Stimulated activated CD4-positive, alpha-beta T cell treated with anti-CD3 and anti-CD28 coated beads, Interleukin-4, amount 100 ng/mL, for 4 hours (primary cell): ENCODE measurements at places on chromosomes 5 and 9.

DNA sequence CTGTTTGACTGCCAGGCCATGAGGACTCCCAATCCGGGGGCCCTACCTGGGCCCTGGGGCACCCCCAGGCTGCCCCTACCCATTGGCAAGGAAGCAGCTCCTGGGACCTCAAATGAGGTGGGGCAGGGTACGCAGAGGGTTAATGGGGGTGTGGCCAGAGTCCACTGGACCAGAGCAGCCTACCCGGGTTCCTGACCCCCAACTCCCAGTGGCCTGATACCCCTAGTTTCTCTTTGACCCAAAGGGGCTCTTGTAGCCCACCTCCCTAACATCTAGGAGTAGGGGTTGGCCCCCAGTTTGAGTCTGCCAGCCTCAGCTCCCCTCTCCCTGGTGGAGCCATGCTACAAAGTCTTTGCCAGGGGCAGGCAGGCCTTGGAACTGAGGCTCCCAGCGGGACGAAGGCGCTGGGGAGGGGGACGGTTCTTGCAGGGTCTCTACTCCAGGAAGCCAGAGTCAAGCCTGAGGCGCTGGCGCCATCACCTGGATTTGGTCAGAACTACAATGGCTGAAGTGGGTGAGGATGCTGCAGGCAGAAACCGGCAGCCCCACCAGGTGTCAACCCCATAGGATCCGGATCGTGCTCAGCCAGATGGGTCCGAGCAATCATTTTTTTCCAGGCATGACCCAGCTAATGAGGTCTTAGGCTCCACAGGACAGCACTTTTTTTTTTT is 8.4 kb upstream of the CERCAM start:
- DNase-seq: peak; percentile 33

DNA sequence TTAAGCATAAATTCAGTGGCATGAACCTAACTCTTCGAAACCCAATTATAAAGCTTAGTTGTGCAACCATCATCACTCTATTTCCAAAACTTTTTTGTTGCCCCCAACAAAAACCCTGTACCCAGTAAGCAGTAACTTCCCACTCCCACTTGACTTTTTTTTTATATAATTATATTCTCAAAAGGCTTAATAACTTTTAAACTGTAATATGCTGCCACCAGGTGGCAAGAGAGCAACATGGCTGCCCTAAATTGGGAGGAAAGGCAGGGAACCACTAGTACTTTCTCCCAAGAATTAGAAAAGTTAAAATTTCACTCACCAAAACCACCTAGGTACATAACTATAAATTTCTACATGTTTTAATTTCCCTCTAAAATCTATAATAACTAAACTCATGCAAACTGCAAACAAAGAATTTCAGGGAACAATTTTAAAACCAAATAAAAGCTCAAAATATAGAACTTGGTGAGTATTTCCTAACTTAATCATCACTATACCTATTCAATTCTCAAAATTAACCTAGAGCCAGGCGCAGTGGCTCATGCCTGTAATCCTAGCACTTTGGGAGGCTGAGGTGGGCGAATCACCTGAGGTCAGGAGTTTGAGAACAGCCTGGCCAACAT is 50.2 kb upstream of the RNF38 start:
- DNase-seq: no peak

DNA sequence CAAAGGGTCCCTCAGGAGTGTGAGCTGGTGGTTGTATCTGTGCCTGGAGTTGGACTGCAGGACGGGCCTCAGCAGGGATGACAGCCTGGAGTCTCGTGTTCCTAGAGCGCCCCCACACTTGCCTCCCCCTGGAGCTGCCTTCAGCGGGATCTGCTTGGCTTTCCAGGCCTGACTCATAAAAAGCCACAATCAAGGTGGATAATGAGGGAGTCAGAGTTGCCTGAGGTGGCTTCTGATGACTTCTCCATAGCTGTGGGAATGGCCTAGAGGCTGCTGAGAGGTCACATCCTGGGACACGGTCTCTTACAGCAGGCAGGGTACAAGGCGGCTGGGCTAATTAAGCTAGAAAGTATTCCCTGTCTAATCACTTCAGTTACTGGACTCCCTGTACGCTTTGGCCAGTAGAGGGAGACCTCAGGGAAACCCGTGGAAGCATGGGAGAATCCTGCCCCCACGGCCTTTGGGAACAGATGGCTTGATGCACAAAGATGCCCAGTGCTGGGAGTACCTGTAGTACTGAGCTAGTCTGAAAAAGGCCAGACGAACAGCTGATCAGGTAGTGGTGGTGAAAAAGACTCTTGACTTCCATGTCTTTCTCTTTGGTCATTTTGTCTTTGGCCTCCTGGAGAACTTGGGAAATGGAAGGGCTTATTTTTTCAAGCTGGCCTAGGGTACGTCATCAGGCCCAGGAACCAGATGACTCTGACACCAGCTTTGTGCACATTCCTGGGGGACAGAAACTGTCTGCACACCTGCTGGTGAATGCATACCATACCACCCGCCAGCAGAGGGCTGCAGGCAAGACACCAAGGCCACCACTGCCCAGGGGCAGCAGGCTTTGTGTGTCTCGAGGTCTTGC is 16.1 kb upstream of the FRRS1L start:
- no peak for DNase-seq

- no peak for DNase-seq
Measured at GRCh38 chr9:114037249-114037648, 40.9 kb downstream of the AMBP start.

- peak; percentile 14 for DNase-seq
Measured at GRCh38 chr5:134436523-134437339, 25.1 kb upstream of the CDKN2AIPNL start.

GRCh38 chr9:131266266-131267229 is 9.8 kb downstream of the FAM78A start:
- peak; percentile 44 for DNase-seq

- DNase-seq: no peak
Measured at GRCh38 chr5:151001436-151001835, 19.0 kb upstream of the GPX3 start.

DNA sequence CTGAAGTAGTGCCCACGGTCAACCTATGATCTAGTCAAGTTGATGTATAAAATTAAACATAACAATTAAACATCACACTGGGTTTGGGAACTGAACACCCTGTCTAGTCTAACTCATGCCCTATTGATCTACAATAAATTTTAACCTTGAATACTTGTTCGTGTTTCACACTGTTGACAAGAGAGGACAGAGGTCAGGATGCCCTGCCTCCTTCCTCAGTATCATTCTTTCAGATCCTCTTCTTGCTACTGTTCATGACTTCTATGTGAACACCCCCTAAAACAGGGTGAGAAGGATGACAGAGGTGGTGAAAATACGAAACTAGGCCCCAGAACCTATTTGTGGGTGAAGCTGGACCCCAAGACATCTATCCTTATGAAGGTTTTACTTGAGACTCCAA is 8.1 kb upstream of the MAT2B start:
- DNase-seq: no peak

GRCh38 chr9:119968836-119969707 is 599.8 kb upstream of the BRINP1 start:
- peak; percentile 5 for DNase-seq

DNA sequence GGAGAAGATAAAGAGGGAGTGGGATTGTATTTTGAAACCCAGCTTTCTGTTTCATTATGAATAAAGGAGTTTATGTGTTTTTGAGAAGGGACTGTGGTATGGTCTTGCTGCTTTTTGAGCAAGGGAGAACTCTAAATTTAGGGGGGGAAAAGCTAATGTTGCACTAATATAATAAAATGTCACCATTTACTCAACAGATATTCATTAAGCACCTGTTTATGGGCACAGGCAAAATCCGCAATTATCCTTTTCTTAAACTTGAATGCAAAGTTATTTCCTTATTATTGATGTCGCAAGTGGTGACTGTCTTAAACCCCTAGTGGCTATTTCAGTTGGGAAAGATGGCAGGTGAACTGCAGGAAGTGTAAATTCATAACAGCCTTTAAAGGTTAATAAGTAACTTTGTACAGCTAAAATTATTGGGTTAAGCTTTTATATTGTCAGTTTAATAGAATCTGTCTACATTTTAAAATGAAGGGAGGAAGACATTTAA is 1.5 kb downstream of the CDC42SE2 start:
- DNase-seq: no peak

DNA sequence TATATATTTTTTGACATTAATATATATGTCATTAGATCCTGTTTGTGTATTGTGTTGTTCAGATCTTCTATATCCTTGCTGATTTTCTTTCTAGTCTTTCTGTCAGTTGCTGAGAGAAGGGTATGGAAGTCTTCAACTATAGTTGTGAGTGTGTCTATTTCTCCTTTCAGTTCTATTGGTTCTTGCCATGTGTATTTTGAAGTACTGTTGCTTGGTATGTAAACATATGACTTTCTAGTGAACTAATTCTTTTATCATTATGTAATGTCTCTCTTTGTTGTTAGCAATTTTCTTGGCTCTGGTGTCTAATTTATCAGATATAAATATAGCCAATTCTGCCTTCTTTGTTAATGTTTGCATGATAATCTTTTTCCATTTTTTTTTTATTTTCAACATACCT is 84.3 kb upstream of the CAST start:
- DNase-seq: no peak

DNA sequence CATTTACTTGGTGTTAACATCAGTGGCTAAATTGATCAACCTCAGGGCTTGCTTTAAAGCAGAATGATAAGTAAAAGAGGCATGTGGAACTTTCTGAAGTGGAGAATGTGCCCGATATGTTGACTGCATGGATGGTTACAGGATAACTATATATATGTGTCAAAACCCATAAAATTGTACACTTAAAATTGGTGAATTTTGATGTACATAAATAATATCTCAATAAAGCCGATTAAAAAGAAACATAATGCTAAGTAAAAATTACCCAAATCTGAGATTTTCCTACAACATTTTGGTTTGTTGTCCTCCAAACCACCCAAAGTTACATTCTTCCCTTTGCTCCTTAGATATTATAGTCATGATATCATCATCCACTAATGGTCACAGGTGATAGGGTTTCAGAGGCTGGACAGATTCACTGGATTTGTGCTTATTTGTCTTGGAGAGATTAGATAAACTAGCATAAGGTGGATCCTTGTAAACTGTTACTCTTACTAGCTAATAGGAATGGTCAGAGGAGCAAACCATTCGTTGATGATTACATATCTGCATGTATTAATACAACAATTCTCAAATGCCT is 119.7 kb upstream of the RPS23 start:
- no peak for DNase-seq

DNA sequence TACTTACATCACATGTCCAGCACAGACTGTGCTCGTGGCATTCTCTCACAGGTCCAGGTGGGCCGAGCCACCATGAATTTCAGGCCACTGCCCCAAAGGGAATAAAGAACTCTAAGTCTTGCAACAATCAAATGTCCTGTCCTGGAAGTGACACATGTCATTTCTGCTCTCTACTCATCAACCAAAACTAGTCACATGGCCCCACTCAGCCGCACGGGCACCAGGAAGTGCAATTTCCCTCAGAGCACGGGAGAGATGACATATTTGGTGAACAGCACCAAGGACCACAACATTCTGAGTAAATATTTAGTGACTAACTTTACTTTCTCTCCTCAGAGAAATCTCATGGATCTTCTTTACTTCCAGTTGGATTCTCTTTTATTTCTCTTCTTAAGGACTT is 131.1 kb upstream of the TUT7 start:
- DNase-seq: no peak

DNA sequence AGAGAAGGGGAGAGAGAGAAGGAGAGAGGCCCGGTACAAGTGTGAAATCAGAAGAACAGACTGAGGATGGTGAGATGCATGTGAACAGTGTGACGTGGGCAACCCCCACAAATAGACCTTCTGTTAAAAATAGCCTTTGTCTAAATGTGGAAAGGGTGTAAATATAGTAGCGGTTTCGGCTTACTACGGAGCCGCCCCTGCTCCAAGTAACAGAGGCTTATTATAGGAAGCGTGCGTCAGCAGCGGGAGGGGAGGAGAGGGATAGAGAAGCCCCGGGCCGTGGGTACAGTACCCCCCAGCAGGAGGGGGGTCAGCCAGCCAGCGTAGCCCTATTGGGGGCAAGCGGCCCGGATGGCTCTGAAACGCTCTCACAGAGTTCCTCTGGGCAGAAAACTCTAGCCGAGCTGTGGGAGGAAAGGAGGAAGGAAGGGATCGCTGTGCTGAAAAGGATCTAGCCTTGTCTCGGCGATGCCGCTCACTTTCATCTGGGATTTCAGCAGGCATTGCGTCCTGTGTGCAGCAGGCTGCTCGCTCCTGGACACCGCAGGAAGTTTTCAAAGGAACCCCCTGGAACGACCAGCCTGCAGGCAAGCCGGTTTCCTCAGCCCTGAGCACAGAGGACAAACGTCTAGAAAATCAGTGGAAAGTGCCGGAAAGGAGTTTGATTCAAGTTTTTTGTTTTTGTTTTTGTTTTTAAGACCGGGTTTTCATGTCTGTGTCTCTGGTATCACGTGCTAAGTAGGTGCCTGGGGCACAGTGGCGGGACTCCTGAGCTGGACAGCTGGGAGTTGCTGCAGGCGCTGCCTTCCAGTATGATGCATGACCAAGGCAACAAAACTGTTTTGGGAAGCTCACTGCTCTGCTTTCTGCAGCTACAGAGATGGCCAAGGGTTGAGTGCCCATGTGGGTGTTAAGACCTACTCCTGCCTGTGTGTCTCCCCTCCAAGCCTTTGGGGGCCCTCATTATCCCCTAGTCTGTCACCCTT is 146.6 kb downstream of the SEC61B start:
- DNase-seq: no peak

GRCh38 chr9:122028089-122028488 is 65.0 kb downstream of the TTLL11 start:
- DNase-seq: no peak

- no peak for DNase-seq
Measured at GRCh38 chr5:159103086-159103485, 3.4 kb upstream of the EBF1 start.

GRCh38 chr5:54520940-54521339 is 3.4 kb downstream of the SNX18 start:
- no peak for DNase-seq
